Stimulated activated CD4-positive, alpha-beta T cell treated with anti-CD3 and anti-CD28 coated beads, Interleukin-12 subunit alpha, Interleukin-12 subunit beta, amount 100 ng/mL, for 24 hours (primary cell): ENCODE measurements at places on chromosomes 3 and 15.

DNA sequence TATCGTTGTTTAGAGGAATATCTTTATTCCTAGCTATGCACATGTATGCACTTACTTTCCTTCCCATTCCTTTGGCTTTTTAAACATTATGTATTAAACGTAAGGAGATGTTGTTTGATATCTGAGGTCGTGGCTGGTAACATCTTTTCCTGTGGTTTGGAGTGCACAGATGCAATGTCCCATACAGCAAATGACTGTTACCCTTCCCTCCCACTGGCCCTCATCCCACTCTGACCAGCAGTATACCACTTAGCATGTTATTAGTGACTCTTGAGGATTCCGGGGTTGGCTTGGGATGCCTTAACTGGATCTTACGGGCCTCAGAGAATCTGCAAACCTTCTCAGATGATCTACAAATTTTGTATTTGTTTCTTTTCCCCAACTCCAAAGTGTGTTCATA, 34.5 kb downstream of the TGFBR2 start:
- DNase-seq, result no peak

GRCh38 chr3:128970740-128971047, 23.2 kb downstream of the CFAP92 start:
- DNase-seq, result no peak

DNA sequence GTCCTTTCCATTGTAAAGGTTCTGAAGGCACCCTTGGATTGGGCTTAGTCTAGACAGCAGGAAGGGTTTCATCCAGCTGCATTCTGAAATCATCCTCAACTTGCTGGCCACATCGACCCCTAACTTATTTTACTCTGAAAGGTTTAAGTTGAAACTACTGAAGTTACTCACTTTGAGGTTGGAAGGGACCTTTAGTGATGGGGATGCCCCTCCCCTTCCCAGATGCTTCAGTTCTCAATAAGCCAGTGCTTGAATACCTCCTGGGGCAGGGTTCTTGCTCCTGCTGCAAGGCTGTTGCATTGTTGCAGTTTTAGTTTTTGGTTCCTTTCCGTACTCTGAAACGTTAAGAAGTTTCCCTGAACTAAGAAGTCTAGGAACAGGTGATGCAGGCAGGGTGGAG, 26.4 kb downstream of the FGD5 start:
- no peak for DNase-seq

DNA sequence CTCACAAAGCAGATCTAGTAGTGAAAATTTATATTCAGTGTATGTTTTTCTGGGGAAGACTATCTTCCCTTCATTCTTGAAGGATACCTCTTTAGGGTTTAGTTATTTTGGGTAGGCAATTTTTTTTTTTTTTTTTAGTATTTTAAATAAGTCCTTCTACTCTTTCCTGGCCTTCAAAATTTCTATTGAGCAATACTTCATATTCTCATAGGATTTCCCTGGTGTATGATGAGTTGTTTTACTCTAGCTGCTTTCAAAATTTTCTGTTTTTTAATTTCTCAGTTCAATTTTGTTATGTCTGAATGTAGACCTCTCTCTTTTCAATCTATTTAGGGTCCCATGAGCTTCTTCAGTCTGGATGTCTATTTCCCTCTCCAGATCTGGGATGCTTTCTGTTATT, 74.3 kb upstream of the PLSCR4 start:
- DNase-seq, result no peak

GRCh38 chr15:44295750-44296431, 7.4 kb downstream of the GOLM2 start:
- no peak for DNase-seq

- no peak for DNase-seq
Observed at GRCh38 chr15:34436126-34436955, 1.3 kb downstream of the GOLGA8A start.

GRCh38 chr15:95174301-95175259, 943.2 kb downstream of the MCTP2 start:
- no peak for DNase-seq

DNA sequence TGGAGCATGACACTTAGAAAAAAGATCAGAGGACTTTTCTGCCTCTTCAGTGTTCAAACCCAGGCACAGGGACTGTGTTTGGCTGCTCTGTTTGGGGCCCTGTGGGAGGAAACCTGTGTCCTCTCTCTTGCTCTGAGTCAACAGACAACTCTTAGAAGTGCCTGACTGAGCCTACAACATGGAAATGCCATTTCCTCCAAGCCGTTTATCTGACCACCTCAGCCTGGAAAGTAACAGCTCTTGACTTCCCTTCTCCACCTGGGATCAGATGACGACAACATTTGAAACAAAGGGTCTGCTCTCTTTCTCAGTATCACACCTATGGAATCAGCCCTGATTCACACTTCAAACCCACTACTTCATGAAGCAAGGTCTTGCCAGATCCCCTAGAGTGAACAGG, 91.3 kb upstream of the CTDSPL start:
- no peak for DNase-seq

- no peak for DNase-seq
Observed at GRCh38 chr15:92809880-92810361, 90.2 kb upstream of the CHD2 start.

DNA sequence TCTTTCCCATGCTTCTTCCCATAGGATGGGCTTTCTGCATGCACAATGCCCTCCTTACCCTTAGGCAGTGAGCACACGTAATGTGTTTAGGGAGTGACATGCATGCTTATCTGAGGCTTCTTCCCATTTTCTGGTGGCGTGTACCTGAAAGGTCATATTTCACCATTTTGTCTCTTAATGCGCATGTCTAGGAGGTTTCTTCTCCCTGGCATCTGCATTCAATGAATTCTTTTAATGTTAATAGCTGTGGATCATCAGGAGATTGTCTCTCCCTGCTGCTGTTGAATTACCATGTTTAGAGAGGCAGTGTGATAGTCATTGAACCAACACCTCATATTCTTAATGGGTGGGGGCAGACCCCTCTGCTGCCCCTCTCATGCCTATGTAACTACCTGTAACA, 205.6 kb upstream of the SGO1 start:
- DNase-seq, result no peak

GRCh38 chr3:145900056-145900829, 260.7 kb downstream of the PLOD2 start:
- no peak for DNase-seq

DNA sequence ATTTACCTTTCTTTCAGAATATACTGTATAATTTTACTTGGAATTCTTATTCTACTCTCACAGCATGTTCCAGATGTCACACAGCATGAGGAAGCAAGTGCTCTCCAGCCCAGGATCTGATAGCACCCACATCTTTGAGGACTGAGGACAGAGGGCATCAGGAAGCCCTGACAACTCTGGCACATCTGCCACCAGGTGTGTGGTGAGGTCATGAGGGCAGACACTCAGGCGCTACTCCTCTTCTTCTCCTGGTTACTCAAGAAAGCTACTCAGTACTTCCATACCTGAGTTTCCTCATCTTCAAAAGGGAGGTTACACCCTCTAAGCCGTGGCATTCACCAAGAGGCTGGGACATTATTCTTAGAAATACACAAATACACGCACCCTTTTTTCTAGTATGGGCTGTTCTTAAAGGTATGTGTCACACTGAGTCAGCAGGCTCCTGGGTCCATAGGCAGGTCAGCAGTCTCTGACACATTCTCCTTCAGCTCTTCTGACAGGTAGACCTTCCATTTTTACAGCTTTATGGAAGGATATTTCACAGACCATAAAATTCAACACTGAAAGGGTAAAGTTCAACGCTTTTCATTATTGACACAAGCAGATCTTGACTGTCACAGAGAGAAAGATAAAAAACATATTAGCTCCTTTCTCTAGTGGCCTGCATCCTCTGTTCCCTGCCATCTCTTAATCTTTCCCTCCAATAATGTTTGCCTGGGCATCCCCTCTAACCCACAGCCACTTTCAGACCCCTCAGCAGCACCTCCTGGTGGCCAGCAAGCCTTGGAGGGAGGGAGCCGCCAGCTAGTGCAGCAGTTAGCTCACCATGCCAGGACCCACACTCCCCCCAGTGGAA, 103.2 kb upstream of the TJP1 start:
- no peak for DNase-seq

DNA sequence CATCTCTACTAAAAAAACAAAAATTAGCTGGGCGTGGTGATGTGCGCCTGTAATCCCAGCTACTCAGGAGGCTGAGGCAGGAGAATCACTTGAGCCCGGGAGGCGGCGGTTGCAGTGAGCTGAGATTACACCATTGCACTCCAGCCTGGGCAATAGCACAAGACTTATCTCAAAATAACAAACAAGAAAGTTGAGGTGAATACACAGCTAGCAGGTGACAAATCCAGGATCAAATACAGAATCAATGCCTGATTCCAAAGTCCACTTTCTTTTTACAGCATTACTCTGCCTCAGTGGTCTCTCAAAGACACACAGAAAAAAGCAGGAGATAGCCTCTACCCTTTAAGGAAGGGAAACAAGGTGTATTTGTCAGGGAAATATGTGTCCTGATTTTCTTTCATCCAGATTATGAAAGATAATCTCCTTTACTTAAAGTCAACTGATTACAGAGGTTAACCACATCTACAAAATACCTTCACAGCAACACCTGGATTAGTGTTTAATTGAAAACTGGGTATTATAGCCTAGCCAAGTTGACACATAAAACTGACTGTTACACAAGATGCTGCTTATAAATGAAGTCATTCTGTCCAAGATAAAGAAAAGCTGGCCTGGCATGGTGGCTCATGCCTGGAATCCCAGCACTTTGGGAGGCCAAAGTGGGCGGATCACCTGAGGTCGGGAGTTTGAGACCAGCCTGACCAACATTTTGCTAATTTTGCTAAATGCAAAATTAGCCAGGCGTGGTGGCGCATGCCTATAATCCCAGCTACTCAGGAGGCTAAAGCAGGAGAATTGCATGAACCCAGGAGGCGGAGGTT, 4.0 kb upstream of the SLC25A38 start:
- no peak for DNase-seq

GRCh38 chr3:182063742-182064141, 352.0 kb downstream of the SOX2 start:
- no peak for DNase-seq

DNA sequence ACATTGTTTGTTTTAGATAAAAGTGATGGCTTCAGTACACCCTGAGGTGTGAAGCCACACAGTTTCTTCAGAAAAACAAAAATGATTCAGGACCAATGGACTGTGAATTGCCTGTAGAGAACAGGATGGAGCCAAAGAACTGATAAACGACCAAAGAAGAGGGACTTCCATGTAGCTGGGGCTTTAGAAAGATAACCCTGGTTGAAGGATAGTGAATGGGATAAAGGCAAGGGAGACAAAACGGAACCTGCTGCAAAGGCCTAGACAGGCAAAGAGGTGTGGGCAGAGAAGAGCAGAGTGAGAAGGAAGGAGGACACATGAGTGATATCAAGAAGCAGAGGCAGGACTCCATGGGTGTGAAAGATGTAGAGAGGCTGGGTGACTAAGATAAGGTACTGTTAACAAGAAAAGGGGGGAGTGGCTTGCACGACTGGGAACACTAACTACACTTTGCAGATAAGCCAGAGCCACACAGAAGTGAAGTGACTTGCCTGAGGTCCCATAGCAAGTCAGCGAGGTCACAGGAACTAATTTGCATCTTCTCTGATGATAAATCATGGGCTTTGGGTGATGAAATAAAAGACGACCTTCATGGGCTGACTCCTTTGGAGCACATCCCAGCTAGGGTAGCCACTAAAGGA, 44.3 kb downstream of the RAB6B start:
- DNase-seq, result no peak

- DNase-seq, result no peak
Observed at GRCh38 chr15:81174125-81174791, 22.4 kb upstream of the IL16 start.

- DNase-seq, result no peak
Observed at GRCh38 chr15:33852570-33852969, 115.7 kb upstream of the CHRM5 start.

- no peak for DNase-seq
Observed at GRCh38 chr3:4709341-4709740, 216.2 kb downstream of the ITPR1 start.

- DNase-seq, result no peak
Observed at GRCh38 chr3:78791753-78792152, 976.0 kb downstream of the ROBO1 start.

GRCh38 chr3:122973893-122974615, 53.5 kb downstream of the SEMA5B start:
- no peak for DNase-seq

DNA sequence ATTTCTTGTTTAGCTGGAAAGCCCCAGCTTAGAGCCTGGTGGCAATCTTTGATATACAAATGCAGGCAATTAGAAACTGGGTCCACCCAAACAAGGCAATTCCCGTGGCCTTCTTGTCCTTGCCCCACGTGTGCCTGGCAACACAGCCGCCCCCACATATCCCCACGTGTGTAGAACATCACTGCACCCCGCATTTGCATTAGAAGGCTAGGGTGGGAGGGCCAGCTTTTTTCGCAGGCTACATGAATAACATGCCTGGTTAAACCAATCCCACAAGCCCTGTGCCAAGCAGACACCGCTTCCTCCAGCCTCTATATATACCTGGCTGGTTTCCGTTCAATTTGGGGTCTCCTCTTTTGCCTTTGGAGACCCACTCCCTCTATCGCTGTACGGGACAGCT, 250.2 kb downstream of the ZNF385D start:
- no peak for DNase-seq

GRCh38 chr3:63656786-63657185, 4.3 kb downstream of the SNTN start:
- DNase-seq, result no peak

DNA sequence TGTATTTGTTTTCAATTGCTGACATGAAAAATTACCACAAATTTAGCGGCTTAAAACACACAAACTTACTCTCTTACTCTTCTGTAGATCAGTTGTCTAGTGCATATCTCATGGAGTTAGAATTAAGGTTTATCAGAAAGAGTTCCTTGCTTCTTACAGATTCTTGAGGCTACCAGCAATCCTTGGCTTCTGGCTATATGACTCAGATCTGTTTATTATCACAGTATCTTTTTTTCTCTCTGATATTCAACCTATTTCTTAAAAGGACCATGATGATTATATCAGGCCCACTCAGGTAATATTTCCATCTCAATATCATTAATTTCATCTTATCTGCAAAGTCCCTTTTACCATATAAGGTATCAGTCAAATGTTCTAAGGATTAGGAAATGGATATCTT, 263.5 kb upstream of the BCHE start:
- DNase-seq, result no peak

DNA sequence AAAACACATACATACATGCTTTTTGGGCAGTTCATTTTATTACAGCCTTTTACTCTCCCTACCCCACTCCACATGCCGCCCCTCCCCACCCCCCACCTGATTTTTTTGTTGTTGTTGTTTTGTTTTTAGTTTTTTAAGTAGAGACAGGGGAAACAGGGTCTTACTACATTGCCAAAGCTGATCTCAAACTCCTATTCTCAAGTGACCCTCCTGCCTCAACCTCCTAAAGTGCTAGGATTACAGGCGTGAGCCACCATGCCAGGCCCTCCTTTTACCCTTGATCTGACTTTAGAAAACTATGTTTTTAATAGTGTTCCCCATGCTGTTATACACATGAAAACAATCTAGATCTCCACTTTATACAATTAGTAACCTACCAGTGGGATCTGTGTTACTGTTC, 14.8 kb downstream of the PDE12 start:
- DNase-seq, result no peak

GRCh38 chr15:81492331-81492968, 118.4 kb upstream of the TMC3 start:
- DNase-seq, result no peak
